Globus pallidus (tissue), 1 donor: ENCODE measurements at places on chromosomes 5 and 9.

- no peak for DNase-seq
These were observed 20.0 kb downstream of the JMY start for GRCh38 chr5:79255786-79256557.

DNA sequence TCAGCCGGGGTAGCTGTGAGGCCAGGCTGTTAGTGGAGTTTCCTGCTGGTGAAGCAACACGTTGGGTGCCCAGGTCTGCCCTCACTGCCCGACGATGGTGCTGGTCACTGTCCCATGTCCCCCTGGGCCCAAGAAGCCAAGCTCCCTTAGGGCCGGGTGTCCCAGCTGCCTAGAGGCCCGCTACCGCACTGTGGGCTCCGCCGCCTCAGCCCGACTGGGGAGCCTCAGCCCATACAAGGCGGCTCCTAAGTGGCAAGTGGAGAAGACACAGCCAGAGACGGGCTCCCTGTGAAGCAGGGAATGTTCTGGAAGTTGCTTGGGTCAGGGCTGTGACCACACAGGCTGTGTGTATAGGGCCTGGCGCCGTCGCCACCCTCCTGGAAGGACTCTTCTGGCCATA, 96.9 kb downstream of the RXRA start:
- DNase-seq, result no peak

DNA sequence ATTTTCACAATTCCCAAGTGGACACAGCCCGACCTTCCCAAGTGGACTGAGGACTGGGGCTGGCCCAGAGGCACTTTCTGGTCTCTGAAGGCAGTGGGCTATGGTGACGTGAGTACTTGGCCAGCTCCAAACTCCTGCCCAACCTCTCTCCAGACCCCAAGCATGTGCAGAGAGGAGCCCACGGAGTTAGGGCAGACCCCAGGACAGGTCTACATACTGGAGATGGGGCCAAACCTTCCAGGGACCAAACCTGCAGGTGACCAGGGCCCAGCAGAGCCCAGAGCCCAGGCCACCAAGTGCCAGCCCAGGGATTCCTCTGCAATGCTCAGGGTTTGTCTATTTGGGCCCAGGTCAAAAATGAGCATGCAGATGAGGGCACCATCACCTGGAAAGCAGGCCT, 15.3 kb downstream of the BRD3 start:
- DNase-seq, result no peak

- no peak for DNase-seq
These were observed 29.0 kb downstream of the PDE6A start for GRCh38 chr5:149915392-149916260.

- DNase-seq, result no peak
These were observed 1.1 kb upstream of the SPIN1 start for GRCh38 chr9:88387036-88387551.

GRCh38 chr9:124205686-124206352, 51.9 kb upstream of the NEK6 start:
- DNase-seq, result no peak

DNA sequence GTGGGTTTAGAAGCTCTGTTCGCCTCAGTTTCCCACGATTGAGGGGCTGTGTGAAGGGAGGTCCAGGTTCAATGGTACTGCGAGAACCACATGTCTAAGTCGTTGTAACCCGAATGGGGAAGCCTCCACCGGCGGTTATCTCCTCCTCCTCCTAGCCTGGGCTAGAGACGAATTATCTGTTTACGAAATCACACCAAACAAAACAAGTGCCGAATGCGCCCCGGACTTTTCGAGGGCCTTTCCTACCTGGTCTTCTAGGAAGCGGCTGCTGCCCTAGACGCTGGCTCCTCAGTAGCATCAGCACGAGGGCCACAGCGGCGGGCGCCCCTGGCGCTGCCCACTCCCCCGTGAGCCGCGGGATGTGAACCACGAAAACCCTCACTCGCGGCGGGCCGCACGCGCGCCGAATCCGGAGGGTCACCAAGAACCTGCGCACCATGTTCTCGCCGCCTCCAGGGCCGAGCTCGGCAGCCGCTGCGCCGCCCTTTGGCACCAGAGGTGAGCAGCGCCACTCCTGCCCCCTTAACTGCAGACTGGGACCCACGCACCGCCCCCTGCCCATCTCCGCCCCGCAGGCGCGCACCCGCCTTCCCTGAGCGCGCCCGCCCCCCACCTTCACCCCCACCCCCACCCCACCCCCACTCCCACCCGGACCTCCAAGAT, at the start of gene CDKN2A:
Gene CDKN2A, minus strand, starts transcription at position 500 of the 663 bp plus-strand sequence.
- no peak for DNase-seq

DNA sequence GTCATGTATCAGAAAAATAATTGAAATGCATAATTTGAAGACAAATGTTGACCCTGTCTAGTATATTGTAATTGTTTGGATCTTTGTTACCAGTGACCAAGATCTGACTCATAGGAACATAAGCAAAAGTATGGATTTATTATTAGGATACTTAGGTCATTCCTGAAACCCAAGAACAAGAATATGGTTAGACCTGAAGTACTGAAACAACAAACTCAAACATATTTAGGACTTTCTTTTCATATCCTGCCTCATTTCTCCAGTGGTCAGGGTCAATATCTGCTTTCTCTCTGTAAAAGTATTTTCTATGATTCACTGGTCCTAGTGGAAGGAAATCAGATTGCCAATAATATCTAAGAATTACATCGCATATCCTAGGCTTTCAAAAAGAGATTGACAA, 1937.1 kb upstream of the WWC1 start:
- DNase-seq, result no peak

DNA sequence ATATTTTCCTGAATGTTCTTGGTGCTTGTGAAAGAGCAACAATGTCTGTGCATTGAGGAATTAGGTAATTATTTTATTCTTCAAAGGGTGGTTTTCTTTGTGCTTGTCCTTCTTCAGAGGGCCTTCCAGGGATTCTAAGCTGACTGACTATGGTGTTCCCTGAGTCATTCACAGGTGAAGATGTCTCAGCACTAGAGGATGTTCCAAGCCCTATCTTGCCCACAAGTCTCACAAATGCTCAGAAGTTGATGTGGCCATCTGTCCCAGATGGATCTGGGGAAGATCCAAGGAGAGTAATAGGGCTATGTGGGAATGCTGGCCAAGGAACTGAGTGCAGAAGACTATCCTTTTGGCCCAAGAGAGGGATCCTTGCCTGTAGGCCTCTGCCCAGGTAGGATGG, 120.9 kb downstream of the ADAMTSL1 start:
- DNase-seq, result no peak

- DNase-seq, result no peak
These were observed 143.0 kb downstream of the CAVIN4 start for GRCh38 chr9:100720922-100721321.

DNA sequence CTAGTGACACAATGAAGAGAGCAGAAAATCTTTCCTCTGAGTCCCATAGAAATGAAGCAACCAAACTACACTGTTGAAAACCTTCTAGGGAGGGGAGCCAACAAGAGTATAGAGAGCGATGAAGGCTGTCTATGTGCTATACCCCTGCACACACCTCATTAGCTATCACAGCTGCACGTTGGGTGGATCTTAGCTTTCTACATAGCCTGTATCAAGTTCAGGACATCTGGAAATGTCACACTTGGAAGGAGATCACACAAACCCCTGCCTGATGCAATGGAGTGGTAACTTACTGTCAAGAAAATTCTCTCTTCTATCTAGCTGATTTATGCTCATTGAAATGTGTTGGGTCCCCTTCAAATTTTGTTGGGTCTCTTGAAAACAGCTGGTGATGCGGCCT, 127.0 kb upstream of the NTRK2 start:
- DNase-seq, result no peak

DNA sequence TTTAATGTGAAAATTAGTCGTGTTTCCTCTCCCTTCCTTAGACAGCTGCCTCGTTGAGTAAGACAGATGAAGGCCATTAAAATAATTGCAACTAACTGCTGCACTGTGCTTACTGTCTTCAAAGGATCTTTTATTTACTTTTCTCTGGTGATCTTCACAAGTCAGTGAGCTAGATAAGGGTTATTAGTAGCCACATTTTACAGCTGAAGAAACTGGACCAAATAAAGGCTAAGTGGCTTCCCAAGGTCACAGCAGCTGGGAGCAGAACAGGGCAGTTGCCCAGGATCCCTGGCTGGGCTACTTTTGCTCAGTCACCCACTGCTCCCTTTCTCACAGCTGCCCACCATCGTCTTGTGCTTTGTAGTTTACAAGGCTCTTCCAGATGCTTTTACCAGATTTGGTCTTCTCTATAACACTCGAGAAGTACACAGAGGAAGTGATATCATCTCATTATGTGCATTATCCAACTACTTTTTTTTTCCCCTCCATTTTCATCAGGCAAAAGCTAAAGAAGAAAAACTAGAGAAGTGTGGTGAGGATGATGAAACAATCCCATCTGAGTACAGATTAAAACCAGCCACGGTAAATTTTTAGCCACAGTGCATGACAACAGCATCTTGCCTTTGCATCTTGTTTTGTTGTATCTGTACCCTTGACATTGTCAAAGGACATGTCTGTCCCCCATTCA, 61.8 kb downstream of the ERAP1 start:
- no peak for DNase-seq

GRCh38 chr5:126052791-126053190, 370.4 kb upstream of the GRAMD2B start:
- DNase-seq, result no peak

DNA sequence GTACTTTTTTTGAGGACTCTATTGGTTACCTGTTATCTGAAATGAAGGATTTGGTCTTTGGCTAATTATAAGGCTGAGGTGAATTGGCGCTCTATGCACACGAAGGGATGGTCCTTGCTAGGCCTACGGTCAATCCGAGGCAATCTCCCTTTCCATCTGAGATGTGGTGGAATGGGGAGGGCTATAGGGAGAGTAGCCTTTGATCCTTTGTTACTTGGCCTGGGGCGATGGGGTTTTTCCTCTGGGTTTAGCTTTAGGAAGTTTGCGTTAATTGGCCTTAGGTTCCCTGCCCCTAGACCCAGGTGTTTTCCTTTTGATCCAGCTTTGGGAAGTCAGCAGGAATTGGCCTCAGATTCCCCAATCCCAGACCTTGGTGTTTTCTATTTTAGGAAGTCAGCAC, 102.1 kb upstream of the C9orf72 start:
- no peak for DNase-seq

- DNase-seq, result no peak
These were observed 6.3 kb upstream of the CAMK2A start for GRCh38 chr5:150295741-150296486.

GRCh38 chr5:132773114-132773513, 3.9 kb downstream of the SEPTIN8 start:
- DNase-seq, result peak; percentile 55

DNA sequence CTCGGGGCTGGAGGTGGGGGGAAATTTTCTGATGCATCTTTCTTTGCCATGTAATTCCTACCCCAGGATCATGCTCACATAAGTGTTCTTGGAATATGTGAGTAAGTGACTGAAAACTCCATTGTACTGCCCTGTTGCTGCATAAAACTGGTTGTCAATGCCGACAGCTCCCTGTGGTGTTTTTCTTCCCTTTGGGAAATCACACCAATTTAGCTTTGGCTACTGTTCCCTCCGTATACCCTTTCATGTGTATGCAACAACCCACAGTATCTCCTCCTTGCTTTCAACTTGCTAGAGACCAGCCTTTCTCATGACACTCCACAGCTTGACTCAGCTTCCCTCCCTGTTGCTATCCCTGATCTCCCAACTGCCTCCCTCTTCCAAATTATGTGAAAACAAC, 240.6 kb downstream of the TRIM32 start:
- no peak for DNase-seq

GRCh38 chr5:1656271-1656975, 132.7 kb upstream of the LPCAT1 start:
- no peak for DNase-seq

- no peak for DNase-seq
These were observed 12.9 kb downstream of the WWC1 start for GRCh38 chr5:168304349-168304748.

- DNase-seq, result no peak
These were observed 25.3 kb downstream of the GGTA1 start for GRCh38 chr9:121474231-121474947.

- peak; percentile 74 for DNase-seq
These were observed 78.0 kb downstream of the ISOC1 start for GRCh38 chr5:129172580-129172979.

DNA sequence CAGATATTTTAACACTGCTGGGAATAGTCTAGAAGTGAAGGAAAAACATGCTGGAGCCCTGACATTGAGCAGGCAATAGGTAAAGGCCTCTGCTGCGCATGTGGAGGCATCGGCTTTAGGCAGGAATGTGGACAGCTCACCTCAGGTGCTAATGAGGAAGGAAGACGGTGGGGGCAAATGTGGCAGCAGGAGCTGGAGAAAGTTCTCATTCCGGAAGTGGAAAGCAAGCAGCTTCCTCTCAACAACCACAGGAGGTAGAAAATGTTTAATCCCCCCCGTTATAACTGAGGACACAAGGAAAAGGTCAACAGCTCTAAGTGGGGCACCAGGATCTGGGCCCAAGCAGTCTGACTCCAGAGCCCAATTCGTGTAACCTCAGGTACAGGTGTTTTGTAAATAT, 7.6 kb upstream of the RPS14 start:
- no peak for DNase-seq

GRCh38 chr5:68303038-68303738, 87.6 kb downstream of the PIK3R1 start:
- DNase-seq, result no peak

DNA sequence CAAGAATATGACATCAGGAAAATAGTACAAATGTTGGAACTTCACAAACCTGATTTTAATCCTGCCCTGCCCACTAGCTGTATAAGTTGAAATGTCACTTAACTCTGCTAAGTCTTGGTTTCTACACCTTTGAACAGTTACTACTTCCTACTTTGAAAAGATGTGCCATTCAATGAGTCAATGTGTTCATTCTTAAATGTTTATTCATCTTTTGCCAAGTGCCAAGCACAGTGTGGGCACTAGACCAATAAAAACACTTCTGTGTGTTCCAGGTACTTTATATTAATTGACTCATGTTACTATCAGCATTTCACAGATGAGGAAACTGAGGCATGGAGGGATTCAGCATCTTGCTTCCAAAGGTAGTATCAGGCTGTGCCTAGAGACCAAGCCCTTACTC, 12.8 kb downstream of the PDCL start:
- DNase-seq, result no peak

GRCh38 chr5:162324328-162324727, 256.8 kb downstream of the GABRG2 start:
- DNase-seq, result no peak
